ENCODE measurements at places on chromosomes 7 and 10. TPM values are rescaled to one million over a fixed set of nuclear protein-coding genes. Genes with fewer than 3 reads are reported as not detected.

DNA sequence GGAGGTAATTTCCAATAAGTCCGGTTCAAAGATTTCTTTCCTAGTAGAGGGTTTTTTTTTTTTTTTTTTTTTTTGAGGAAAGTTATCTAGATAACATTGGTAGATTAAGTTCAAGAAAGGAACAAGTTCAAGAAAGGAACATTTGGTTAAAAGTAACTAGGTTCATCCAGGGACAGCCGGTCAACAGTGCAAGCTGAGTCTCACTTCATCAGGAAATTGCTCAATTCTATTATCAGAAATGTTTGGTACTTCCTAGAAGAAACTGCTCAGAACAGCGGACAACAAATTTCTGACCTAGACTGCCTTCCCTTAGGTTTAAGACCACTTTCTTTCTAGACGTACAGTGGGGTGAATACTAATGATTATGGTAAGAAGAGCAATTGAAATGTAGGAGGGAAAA is 3.7 kb upstream of the IL2RA start:
- no peak for DNase-seq
- H3K4me1 ChIP-seq, result peaks cover 11% of the 10 kb centered on the region
- H3K27me3 ChIP-seq, result no peaks in the 10 kb centered on the region
- no peak overlapping the region for H3K4me3 ChIP-seq
- H3K36me3 ChIP-seq, result no peaks in the 10 kb centered on the region

DNA sequence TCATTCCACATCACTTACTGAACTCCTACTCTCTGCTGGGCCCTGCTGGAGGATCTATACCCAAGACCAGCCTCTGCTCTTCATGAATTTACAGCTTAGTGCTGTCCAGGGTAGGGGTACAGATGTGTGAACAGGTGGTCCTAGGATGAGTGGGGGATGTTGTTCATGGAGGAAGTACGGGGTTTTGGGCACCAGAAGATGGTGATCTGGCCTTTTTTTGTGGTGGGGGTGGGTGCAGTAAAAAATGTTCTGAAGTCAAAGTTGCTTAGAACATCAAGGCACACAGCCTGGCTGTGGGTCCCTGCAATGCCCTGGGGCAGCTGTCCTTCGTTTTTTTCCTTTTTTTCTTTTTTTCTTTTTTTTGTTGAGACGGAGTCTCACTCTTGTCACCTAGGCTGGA is 34.2 kb upstream of the GNA12 start:
- no peak overlapping the region for H3K27ac ChIP-seq
- no peak overlapping the region for H3K4me3 ChIP-seq
- DNase-seq, result no peak
- no peaks in the 10 kb centered on the region for H3K36me3 ChIP-seq

GRCh38 chr7:36583318-36583717 is 141.0 kb downstream of the AOAH start:
- no peaks in the 10 kb centered on the region for H3K27me3 ChIP-seq
- no peaks in the 10 kb centered on the region for H3K4me1 ChIP-seq
- H3K36me3 ChIP-seq, result no peaks in the 10 kb centered on the region

DNA sequence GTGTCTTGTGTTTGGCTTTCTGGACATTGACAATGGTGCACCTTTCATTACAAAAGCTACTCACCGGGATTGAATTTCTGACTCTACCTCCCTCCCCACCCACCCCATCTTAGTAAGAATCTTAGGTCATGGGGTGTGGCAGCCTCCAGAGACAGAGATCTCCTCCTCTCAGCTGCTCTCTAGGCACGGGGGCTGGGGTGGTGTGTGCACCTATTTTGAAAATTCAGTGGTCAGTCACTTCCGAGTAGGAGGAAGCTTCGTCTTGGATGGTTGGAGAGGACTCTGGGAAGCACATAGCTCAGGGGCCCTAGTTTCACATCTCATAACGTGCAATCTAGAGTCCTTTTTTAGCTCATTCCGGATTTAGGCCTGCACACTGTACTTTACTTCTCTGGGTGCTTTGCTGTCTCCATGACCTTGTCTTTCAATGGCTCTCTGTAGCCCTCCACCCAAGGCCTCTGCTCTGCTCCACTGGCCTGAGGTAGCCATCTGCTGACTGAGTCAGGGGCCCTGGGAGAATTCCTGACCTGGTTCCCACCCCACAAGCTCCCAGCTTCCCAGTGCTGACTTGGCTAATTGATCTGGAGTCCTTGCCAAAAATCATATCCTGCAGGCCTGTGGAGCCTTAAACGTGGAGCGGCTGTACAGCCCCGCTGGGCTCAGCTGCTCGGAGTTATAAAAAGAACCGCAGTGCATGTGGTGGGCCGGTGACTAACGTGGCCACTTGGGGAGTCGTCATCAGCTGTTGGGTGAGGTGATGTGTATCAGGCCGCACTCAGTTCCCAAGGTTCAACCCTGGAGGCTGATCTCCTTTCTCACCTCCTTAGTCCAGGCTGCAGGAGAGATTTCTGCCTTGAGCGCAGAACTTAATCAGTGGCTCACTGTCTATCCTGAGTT is 19.3 kb upstream of the ADAMTS14 start:
- no peaks in the 10 kb centered on the region for H3K27me3 ChIP-seq
- DNase-seq, result peak; percentile 82
- H3K27ac ChIP-seq, result peak overlapping the region; percentile 69
- H3K4me1 ChIP-seq, result peaks cover 15% of the 10 kb centered on the region
- no peak overlapping the region for H3K4me3 ChIP-seq

GRCh38 chr7:145151676-145152075 is 315.8 kb upstream of the TPK1 start:
- H3K36me3 ChIP-seq, result no peaks in the 10 kb centered on the region
- no peak overlapping the region for H3K27ac ChIP-seq
- no peaks in the 10 kb centered on the region for H3K27me3 ChIP-seq
- no peak for DNase-seq
- no peak overlapping the region for H3K4me3 ChIP-seq

DNA sequence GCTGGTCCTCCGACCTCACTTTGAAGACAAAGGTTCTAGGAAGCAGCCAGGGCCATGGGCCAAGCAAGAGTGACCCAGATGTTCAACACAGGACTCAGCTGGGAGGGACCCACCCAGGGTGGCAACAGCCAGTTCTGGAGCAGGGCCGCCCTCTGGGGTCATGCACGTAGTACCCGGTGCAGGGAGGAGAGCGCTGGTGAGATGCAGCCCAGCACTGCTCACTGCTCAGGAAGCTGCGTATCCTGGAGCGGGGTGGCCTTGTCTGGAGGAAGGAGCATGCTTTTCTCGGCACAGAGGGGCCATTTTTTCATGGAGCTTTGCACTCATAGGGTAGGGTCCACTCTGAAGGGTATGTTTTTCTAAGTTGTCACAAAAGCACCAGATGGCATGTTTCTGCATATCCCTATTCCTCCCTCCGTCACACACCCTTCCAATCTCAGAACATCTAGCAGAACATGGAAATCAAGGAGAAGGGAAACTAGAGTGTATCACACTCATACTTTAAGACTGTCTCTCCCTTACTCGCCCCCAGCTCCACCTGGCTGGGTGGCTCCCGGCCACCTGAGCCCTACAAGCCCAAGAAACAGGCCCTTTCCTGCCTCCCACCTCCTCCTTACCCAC is 132.6 kb downstream of the CDH23 start:
- H3K27ac ChIP-seq, result no peak overlapping the region
- no peaks in the 10 kb centered on the region for H3K27me3 ChIP-seq

DNA sequence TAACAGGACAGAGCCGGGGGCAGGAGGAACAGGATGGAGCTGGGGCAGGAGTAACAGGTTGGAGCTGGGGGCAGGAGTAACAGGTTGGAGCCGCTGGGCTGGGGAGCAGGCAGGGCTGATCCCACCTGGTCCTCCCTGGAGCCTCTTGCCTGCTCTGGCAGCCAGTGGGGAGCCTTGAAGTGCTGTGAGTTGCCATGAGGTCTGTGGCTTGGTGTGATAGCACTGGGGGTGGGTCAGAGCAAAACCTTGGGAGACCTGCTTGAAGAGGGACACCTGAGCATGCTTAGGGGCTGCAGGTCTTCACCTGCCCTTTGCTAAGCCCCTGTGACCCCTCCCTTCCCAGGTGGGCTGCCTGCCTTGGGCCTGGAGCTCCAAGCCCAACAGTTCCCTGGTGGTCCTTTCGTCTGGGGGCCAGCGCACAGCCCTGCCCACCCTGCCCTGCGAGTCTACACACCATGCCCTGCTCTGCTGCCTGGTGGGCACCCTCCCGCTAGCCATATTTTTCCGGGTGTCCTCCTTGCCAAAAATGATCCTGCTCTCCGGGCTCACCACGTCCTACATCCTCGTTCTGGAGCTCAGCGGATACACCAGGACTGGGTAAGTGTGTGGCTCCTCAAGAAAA is 111.6 kb downstream of the ADCY1 start:
- peak overlapping the region; percentile 49 for H3K27ac ChIP-seq
- no peaks in the 10 kb centered on the region for H3K36me3 ChIP-seq
- peaks cover 7% of the 10 kb centered on the region for H3K4me1 ChIP-seq
- no peaks in the 10 kb centered on the region for H3K27me3 ChIP-seq

GRCh38 chr10:115944538-115944937 is 328.5 kb downstream of the GFRA1 start:
- DNase-seq, result no peak
- H3K27me3 ChIP-seq, result no peaks in the 10 kb centered on the region
- H3K27ac ChIP-seq, result no peak overlapping the region
- no peaks in the 10 kb centered on the region for H3K4me1 ChIP-seq
- H3K36me3 ChIP-seq, result no peaks in the 10 kb centered on the region

DNA sequence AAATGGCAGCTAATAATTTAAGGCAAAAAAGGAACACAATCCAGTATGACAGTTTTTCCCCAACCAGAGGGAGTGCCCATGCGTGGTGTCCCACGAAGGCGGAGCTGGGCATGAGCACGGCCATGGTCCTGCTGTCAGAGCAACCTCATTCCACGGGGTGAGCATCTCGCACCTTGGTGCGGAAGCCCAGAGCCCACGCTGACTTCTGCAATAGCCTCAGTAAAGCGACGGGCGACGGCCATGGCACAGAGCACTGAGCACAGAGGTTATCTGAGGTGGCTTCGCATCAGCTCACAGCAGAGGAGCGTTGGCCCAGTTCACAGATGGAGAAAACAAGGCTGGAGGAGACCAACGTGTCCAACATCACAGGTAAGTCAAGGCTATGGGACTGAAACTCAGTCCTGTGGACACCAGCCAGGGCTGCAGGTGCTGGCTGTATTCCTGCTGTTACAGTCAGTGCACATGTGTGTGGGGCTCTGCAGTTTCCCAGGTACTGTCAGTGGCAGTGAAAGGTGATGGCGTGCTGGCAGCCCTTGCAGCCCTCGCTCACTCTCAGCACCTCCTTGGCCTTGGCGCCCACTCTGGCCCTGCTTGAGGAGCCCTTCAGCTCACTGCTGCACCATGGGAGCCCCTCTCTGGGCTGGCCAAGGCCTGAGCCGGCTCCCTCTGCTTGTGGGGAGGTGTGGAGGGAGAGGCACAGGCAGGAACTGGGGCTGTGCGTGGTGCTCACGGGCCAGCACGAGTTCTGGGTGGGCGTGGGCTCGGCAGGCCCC is 525.6 kb downstream of the PTPRN2 start:
- no peak for DNase-seq
- H3K36me3 ChIP-seq, result no peaks in the 10 kb centered on the region
- H3K4me3 ChIP-seq, result no peak overlapping the region
- H3K27me3 ChIP-seq, result no peaks in the 10 kb centered on the region

DNA sequence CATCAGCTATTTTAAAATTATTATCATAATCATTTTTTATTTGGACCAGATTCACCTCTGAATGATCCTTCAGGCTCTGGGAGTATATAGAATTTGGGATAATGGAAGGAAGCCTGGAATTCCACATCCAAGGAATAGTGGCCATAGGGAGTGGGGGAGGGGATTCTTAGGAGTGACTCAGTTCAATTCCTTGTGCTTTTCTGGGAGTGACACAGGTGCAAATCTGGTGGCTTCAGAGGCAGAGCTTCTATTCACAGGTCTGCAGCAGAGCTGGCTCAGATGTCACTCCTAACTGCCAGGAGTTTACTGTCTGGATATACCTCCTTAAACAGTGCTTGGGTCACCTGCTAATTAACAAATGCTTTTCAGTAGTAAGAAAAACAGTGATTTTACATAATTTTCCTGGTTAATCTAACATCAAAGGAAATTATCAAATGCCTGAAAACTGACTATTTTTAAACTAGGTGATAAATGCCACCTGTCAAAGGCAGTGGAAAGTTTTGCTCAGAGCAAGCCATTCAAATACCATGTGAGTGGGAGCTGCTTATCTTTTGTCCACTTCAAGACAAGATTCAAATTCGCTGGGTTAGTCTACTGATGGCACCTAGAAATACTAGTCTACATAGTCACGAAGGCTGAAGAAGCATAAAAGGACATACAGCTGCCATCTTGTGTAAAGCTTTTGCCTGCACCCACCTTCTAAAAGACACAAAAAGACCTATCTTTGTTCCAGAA is 106.7 kb upstream of the LAMB4 start:
- no peak for DNase-seq
- no peaks in the 10 kb centered on the region for H3K27me3 ChIP-seq
- H3K4me1 ChIP-seq, result no peaks in the 10 kb centered on the region
- no peaks in the 10 kb centered on the region for H3K36me3 ChIP-seq
- no peak overlapping the region for H3K4me3 ChIP-seq
- H3K27ac ChIP-seq, result no peak overlapping the region

DNA sequence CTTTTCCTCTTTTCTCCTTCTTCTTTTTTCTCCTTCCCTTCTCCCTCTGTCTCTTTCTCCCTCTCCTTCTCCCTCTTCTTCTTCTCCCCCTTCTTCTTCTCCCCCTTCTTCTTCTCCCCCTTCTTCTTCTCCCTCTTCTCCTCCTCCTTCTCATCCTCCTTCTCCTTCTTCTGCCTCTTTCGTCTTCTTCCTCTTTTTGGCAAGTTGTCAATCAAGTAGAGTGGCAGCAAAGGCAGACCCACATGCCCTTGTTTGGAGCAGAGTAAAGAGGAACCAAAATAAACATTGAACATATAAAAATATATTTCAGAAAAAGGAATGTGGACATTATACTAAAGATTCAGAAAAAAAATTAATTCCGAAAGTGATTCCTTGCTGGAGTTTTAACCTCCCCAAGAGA is 59.6 kb upstream of the ZNF33B start:
- H3K36me3 ChIP-seq, result no peaks in the 10 kb centered on the region
- H3K27me3 ChIP-seq, result no peaks in the 10 kb centered on the region
- no peak overlapping the region for H3K27ac ChIP-seq
- H3K4me3 ChIP-seq, result no peak overlapping the region

GRCh38 chr7:11332865-11333228 is 359.2 kb downstream of the PHF14 start:
- H3K36me3 ChIP-seq, result no peaks in the 10 kb centered on the region
- no peak for DNase-seq

DNA sequence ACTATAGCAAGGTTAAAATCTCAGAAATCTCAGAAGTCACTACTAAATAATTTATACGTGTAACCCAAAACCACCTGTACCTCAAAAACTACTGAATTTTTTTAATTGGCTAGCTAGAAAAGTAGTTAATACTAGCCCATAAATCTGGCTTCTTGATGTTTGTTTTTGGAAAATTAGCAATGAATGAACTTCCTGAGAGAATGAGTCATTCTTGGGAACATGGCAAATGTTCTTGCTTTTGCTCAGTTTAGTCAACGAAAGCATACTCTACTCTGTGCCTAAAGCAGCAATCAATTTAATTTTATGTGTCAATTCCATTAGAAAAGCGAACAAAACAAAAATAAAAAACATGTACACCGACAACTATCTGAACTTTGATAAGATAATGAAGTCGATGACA is 69.2 kb downstream of the SEMA3E start:
- H3K4me1 ChIP-seq, result no peaks in the 10 kb centered on the region
- DNase-seq, result no peak
- H3K27me3 ChIP-seq, result no peaks in the 10 kb centered on the region
- no peak overlapping the region for H3K27ac ChIP-seq

GRCh38 chr10:100882252-100882651 is 30.5 kb upstream of the SLF2 start:
- no peaks in the 10 kb centered on the region for H3K36me3 ChIP-seq
- H3K4me3 ChIP-seq, result no peak overlapping the region
- DNase-seq, result no peak
- no peaks in the 10 kb centered on the region for H3K4me1 ChIP-seq
- H3K27me3 ChIP-seq, result no peaks in the 10 kb centered on the region
- H3K27ac ChIP-seq, result no peak overlapping the region

Gene DYDC2
- total RNA-seq, result not detected
